T-helper 17 cell (primary cell): ENCODE measurements at places on chromosomes 5 and 9.

DNA sequence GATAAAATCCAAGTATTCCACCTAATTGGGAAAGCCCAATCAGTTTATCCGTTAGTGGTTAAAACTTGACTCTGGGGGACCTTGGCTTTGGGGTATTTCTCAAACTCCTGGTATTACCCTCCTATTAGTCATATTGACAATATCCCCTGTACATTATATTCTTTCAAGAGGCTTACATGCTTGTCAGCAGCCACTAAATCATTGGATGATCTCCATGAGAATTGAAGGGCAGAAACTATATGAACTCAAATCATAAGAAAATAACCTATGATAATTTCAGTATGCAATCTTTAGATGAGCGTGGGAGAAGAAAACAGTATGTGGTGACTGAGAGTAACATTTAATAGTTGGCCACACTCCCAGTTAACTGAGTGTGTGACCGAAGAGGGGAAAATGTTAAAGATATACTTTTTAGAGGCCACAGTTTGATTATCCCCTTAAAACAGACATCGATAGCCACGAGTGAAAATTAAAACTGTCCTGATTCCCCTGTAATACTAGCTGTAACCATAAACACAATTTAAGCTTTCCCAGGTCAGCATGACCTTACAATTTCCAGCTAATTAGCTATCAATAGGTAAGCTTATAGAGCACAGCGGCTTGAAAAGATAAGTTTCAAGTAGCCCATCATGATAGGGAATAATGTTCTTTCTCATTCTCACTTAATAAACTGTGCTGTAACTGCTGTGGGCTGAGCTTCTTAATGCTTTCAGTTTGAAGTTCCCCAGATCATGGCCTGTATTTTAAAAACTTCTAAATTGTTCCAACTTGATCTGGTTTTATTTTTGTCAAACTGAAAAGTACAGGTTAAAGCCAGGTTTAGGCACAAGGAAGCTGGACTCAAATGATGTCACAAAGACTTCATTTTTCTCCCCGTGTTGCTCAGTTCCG, 58.6 kb downstream of the PUM3 start:
- no peaks in the 10 kb centered on the region for H3K27me3 ChIP-seq
- H3K36me3 ChIP-seq: peaks cover 6% of the 10 kb centered on the region
- H3K4me3 ChIP-seq: no peak overlapping the region

- DNase-seq: no peak
- peak overlapping the region; percentile 85 for H3K4me3 ChIP-seq
- H3K27me3 ChIP-seq: peaks cover 62% of the 10 kb centered on the region
- H3K36me3 ChIP-seq: peaks cover 11% of the 10 kb centered on the region
Measured at GRCh38 chr5:171312129-171312974, 3.3 kb downstream of the TLX3 start.

DNA sequence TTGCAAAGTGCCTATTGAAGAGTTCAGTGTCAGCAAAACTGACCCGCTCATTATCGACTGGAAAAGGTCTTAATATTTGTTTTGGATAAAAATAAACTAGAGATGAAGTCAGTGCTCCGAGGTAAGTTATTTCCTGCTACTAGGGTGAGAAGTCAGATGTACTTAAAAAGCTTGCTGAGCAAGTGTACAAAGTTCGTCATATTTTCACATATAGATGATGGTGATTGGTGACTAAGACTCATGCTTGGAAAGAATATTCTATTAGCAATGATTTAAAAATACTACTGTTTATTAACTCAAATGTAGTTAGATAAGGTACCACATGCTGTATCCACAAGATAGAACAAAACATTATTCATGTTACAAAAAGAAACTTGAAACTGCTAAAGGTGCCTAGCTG, 643.7 kb downstream of the GABRG2 start:
- no peaks in the 10 kb centered on the region for H3K36me3 ChIP-seq
- no peak for DNase-seq
- no peak overlapping the region for H3K4me3 ChIP-seq
- no peaks in the 10 kb centered on the region for H3K27me3 ChIP-seq
- no peaks in the 10 kb centered on the region for H3K4me1 ChIP-seq

GRCh38 chr9:32877639-32878217, 94.4 kb downstream of the TMEM215 start:
- no peak overlapping the region for H3K4me3 ChIP-seq
- H3K36me3 ChIP-seq: no peaks in the 10 kb centered on the region
- DNase-seq: no peak
- peaks cover 16% of the 10 kb centered on the region for H3K27me3 ChIP-seq

GRCh38 chr5:167440846-167441245, 850.6 kb upstream of the WWC1 start:
- H3K4me3 ChIP-seq: no peak overlapping the region
- H3K36me3 ChIP-seq: no peaks in the 10 kb centered on the region
- no peaks in the 10 kb centered on the region for H3K27me3 ChIP-seq
- no peak for DNase-seq
- no peaks in the 10 kb centered on the region for H3K4me1 ChIP-seq
- no peak overlapping the region for H3K27ac ChIP-seq

- H3K27me3 ChIP-seq: no peaks in the 10 kb centered on the region
- no peak overlapping the region for H3K4me3 ChIP-seq
- peaks cover 2% of the 10 kb centered on the region for H3K4me1 ChIP-seq
- peak overlapping the region; percentile 9 for H3K27ac ChIP-seq
- no peak for DNase-seq
Measured at GRCh38 chr9:96499257-96499656, 49.3 kb downstream of the HABP4 start.

GRCh38 chr5:130652176-130652575, 512.9 kb downstream of the HINT1 start:
- H3K27ac ChIP-seq: no peak overlapping the region
- peaks cover 2% of the 10 kb centered on the region for H3K4me1 ChIP-seq
- DNase-seq: no peak
- H3K27me3 ChIP-seq: peaks cover 34% of the 10 kb centered on the region
- H3K36me3 ChIP-seq: no peaks in the 10 kb centered on the region

- no peaks in the 10 kb centered on the region for H3K27me3 ChIP-seq
- H3K4me3 ChIP-seq: no peak overlapping the region
- DNase-seq: no peak
- H3K27ac ChIP-seq: no peak overlapping the region
- peaks cover 6% of the 10 kb centered on the region for H3K36me3 ChIP-seq
- H3K4me1 ChIP-seq: peaks cover 5% of the 10 kb centered on the region
Measured at GRCh38 chr9:134045841-134046544, 20.7 kb downstream of the BRD3OS start.

DNA sequence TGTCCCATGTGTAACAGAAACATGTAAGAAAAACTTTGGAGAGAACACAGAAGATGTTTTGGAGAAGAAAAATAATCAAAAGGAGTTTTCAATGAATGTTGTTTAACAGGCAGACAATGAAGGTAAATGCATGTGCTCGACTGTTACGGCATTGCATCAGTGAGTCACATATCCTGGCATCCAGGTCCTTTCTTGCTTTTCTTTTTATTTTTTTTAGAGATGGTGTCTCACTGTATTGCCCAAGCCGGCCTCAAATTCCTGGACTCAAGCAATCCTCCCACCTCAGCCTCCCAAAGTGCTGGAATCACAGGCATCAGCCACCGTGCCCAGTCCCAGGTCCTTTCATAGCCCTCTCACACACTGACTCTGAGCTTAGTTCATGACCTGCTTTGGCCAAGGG, 181.8 kb downstream of the DTWD2 start:
- H3K27ac ChIP-seq: no peak overlapping the region
- H3K4me3 ChIP-seq: no peak overlapping the region
- H3K36me3 ChIP-seq: no peaks in the 10 kb centered on the region
- no peaks in the 10 kb centered on the region for H3K27me3 ChIP-seq
